ENCODE measurements at places on chromosomes 7 and 10. TPM values are rescaled to one million over a fixed set of nuclear protein-coding genes. Genes with fewer than 3 reads are reported as not detected.

CHST15 gene
- 1.7 TPM for total RNA-seq

KIF20B gene
- 21.3 TPM for total RNA-seq

ANXA11 gene
- total RNA-seq: 55.6 TPM

MYH16 gene
- not detected for total RNA-seq

ABCA13 gene
- total RNA-seq: 0.56 TPM

LRGUK gene
- 0.28 TPM for total RNA-seq

TLX1 gene
- total RNA-seq: not detected

RADIL gene
- total RNA-seq: 0.38 TPM

CYP3A7 gene
- not detected for total RNA-seq

CDC14C gene
- not detected for total RNA-seq

GCK gene
- total RNA-seq: 0.38 TPM

ASZ1 gene
- not detected for total RNA-seq

WBP1L gene
- total RNA-seq: 65.1 TPM

ZNF862 gene
- 8.5 TPM for total RNA-seq

SPDYE11 gene
- total RNA-seq: not detected

CHST12 gene
- 6.1 TPM for total RNA-seq

GBX1 gene
- total RNA-seq: not detected

EIF5AL1 gene
- total RNA-seq: 0.28 TPM

HNRNPH3 gene
- total RNA-seq: 61.0 TPM

SHTN1 gene
- total RNA-seq: 1.2 TPM

PNLIP gene
- total RNA-seq: not detected

MRPS33 gene
- 40.1 TPM for total RNA-seq

ZNF853 gene
- 0.19 TPM for total RNA-seq

LBX1 gene
- total RNA-seq: not detected

ARHGEF35 gene
- total RNA-seq: 1.5 TPM

PDK4 gene
- total RNA-seq: 6.5 TPM

GOLGA7B gene
- not detected for total RNA-seq

LRRC4 gene
- not detected for total RNA-seq

NPFFR1 gene
- total RNA-seq: not detected

COL1A2 gene
- total RNA-seq: 5,973 TPM

MGMT gene
- total RNA-seq: 22.6 TPM

LCOR gene
- total RNA-seq: 15.7 TPM

CALCR gene
- total RNA-seq: not detected

BMPER gene
- 39.5 TPM for total RNA-seq

SEMA3A gene
- 81.9 TPM for total RNA-seq

HOXA1 gene
- not detected for total RNA-seq

CUL2 gene
- 25.9 TPM for total RNA-seq

LRRC17 gene
- total RNA-seq: 147 TPM

ZNF716 gene
- not detected for total RNA-seq

CDK6 gene
- 38.3 TPM for total RNA-seq

RTKN2 gene
- 1.1 TPM for total RNA-seq

RNF32 gene
- 0.77 TPM for total RNA-seq

SEMA3E gene
- 0.38 TPM for total RNA-seq

OR9A2 gene
- not detected for total RNA-seq

SFTPA2 gene
- not detected for total RNA-seq
